ENCODE measurements at places on chromosomes 3 and 15.

DNA sequence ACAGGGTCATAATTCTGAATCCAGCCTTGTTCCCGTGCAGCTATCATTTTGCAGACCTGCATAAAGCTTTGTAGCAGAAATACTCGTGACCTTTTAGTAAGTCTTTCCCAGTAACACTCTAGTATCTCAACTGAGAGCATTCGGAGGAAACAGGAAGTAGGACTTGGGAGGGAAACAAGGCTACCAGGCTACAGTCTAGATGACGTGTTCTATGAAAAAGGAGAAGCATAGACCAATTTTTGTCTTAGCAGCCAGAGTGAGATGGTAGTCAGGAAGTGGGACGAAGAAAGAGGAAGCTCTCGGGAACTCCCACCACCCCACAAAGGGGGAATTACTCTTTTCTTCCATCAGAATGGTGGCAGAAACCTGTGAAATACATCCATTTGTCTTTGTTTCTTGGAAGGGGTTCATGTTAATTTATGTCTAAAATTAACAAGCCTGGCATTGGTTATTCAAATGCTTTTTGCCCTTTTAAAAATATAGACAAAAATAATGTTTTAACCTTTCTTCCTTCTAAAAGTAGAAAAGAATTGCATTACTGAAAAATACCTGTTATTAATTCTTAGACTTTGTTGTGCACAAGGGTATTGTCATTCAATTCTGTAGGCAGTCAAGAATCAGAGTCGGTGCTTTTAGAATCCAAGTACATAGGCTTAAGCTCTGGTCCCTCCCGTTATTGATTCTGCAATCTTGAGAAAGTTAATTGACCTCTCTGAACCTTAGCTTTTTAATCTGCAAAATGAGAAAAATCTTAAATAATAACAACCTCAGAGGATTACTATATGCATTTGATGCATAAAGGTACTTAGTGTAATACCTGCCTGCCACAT is 1.6 kb upstream of the SUCNR1 start:
- DNase-seq = peak; percentile 66

- no peak for DNase-seq
Observed at GRCh38 chr15:48414015-48414414, 82.8 kb downstream of the DUT start.

- DNase-seq = no peak
Observed at GRCh38 chr3:20055020-20055775, 15.0 kb downstream of the KAT2B start.

DNA sequence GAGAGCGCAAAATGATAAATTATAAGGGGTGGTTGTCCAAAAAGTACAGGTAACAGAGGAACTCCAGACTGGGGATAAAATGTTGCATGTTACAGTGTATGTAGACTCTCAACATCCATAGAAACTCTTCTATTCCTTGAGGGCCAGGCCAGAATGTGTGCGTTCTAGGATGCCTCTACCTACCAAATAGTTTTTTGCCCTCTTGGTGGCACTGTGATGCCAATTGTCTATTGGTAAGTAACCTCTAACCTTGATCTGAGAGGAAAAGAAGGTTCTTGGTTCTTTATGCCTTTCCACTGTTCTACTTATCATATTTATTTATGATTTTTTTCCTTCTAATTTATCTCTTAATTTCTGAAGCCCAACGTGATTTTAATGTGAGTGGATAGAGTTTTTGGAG is 424.6 kb downstream of the GRM7 start:
- no peak for DNase-seq

GRCh38 chr15:101020945-101021344 is 101.8 kb downstream of the LRRK1 start:
- no peak for DNase-seq

- DNase-seq = no peak
Observed at GRCh38 chr15:28252831-28253230, 69.1 kb downstream of the HERC2 start.

GRCh38 chr3:128505771-128506170 is 12.8 kb upstream of the GATA2 start:
- no peak for DNase-seq

DNA sequence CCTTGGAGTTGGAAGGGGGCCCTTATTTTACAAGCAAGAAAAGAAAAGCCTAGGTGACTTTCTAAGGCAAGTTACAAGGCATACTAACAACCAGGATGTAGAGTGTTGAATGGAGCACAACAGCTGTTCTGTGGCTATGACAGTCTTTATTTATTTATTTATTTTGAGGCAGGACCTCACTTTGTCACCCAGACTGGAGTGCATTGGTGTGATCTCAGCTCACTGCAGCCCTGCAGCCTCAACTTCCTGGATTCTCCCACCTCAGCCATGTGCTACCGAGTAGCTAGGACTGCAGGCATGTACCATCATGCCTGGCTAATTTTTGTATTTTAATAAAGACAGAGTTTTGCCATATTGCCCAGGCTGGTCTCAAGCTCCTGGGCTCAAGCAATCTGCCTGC is 973.4 kb downstream of the ROBO1 start:
- DNase-seq = no peak

DNA sequence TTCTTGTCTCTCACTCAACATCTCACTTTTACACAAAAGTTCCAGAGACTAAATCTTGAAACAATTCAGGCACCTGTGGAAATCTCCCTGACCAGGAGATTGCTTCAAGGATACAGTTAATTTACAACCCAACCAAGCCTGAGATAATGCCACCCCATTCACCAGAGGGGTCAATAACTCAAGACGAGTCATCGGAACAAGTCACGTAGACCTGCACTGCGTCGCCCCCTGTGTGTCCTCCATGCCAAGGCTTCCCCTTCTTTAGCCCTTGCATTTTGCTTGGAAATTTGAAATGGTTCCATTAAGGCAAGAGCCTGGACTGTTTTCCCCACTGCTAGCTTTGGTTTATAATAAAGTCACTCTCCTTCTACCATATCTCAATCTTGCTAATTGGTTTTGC is 129.0 kb upstream of the NEO1 start:
- no peak for DNase-seq

DNA sequence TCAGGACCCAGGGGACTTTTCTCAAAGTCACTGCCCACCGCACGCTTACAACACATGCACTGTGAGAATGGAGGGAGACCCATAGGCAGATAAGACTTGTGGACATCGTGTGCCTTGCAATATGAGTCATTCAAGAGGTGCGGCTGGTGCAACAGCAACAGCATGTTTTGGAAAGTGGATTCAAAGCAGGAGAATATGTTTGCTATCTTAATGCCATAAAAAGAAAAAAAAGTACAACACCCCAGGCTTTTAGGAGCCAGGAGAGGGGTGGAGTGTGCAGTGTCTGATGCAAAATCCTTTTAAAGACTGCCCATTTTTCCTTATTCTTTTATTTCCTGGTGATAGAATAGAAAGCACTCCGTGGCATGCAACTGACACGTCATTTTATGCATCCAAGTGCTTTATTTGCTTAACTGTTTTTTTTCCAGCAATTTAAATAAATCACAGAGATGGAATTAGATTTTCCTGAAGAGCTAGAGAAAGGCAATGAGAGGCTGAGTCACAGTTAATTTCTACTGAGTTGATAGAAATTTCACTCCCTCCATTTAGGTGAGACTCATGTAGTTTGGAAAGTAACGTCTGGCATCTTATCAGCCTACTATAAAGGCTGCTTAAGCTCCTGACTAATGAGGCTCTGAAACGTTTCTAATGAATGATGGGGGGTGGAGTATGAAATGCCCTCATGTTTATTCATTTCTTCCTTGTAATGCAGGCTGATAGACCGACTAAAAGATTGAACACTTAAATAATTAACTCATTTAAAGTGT is 96.4 kb downstream of the NSUN3 start:
- no peak for DNase-seq

DNA sequence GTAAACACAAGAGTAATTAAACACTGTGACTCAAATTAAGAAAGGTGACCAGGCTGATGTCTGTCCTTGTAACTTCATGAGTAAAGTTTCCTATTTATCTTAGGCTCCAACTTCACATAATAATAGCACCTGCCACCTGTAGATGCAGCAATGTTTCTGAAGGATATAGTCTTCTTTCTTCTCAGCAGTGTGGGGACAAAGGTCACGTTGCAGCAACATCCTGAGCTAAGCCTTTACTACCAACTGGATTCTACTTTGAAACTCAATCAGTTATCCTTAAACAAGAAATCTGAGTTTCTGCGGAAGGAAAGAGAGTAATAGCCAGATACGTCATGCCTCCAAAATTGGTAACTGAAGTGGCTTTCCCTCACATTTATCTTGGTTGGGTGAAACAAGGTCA is 253.1 kb downstream of the RBMS3 start:
- DNase-seq = no peak

DNA sequence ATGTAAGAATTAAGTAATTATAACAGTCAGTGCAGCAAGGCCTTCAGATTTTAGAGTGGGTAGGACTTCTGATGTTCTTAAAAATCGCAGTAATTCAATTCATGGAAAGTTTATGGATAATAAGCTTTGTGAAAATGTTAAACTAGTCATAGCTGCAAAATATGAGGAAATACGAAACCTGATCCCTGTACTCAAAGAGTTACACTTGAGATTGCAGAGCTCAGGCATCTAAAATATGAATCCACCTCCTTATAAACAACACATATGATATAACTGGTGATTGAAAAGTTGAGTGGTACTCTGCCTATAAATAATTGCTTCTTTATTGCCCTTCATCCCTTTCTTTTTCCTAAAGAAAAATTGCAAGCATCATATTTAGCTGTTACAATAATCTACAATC is 473.3 kb downstream of the OTOL1 start:
- no peak for DNase-seq

DNA sequence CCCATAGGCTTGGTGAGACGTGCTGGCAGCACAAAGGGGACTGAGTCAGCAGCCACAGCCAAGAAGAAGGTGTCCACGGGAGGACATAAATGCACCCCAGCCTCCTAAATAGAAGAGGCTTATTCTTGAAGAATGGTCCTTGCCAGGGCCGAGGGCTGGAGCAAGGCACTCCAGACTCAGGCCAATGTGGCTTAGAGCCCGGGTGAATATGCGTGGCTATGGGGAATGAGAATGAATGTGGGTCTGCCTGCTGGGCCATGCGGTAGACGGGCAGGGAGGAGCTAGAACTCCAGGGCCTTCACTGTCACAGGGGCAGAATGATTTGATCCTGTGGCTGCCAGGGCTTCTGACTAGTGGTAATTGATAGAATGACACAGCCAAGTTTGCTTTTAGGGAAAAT is 34.0 kb downstream of the DHX30 start:
- DNase-seq = no peak

GRCh38 chr3:139534992-139535879 is 4.3 kb downstream of the RBP1 start:
- DNase-seq = no peak

DNA sequence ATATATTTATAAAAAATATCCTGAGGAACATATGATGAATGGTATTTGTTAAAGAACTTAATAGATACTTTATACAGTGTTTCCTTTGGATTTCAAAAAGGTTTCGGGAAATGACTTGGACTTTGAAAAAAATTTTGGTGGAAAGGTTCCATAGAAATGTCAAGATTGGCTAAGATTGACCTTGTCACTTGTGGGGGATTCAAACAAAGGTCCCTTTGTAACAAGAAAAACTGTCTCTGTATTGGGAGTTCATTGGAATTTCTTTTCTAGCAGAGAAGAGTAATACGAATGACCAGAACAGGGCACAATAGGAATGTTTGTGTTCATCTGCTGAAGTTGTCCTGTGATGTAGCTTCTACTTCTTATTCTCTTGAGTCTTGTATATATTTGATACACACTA is 43.2 kb downstream of the ARHGEF26 start:
- DNase-seq = peak; percentile 79

DNA sequence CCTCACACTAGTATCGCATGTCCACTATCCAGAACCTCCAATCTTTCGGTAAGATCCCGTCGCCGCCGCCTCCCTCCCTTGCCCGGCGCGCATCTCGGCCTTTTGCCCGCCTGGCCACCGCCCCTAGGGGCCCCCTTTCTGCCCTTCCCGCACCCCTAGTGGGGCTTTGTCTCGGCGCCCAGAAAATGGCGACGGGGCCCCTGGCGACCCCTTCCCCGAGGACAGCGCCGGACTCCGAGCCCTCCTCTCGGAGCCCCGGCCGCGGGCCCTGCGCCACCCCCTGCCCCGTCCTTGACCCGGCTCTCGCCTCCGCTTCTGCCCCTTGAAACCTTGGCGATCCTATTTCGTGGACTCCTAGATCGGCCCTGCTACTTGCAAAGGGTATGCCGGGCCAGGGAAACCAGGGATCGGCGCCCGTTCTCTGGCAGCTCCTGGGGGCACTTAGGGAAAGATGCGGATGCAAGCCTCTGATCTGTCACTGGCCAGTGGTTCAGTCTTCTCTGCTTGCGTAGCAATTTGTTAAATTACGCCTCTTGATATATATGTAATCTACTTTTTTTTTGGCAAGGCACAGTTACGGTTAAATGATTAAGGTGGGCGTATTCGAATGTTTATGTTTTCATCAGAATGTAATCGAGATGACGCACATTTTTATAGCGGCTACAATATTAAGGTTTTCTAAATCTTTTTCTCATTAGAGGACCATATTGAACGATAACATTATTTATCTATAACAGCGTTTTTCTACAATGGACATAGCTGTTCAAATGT is 603 bp downstream of the EIF1B start:
- DNase-seq = peak; percentile 20

DNA sequence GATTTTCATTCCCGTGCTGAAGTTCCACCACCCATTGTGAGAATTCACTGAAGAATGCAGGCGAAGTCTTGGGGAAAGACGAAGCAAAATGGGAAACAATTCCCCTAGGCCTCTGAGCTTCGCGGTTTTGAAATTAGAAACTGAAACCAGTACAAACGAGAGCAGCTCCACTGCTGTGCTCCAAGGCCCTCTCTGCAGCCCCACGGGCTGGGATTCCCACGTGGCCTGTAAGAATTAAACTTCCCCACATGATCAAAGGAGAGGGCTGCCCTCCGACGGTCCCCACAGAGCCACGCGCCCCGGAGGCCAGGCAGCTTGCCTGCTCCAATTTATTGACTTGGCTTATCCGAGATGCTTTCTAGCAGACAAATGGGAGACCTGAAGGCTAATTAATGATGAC is 144.0 kb downstream of the GREM1 start:
- peak; percentile 91 for DNase-seq

DNA sequence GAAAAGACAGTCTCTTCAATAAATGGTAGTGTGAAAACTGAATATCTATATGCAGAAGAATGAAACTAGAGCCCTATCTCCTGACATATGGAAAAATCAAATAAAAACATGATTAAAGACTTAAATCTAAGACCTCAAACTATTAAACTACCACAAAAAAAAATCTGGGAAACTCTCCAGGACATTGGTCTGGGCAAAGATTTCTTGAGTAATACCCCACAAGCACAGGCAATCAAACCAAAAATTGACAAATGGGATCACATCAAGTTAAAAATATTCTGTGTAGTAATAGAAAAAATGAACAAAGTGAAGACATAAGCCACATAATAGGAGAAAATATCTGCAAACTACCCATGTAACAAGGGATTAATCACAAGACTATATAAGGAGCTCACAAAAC is 286.4 kb downstream of the TBC1D5 start:
- DNase-seq = no peak
